ENCODE measurements at places on chromosomes 1 and 21.

- H3K27ac ChIP-seq: no peak overlapping the region
- no peak for DNase-seq
- H3K27me3 ChIP-seq: no peaks in the 10 kb centered on the region
- no peak overlapping the region for H3K4me3 ChIP-seq
- peaks cover 3% of the 10 kb centered on the region for H3K4me1 ChIP-seq
- peaks cover 16% of the 10 kb centered on the region for H3K36me3 ChIP-seq
Measured at GRCh38 chr1:33336580-33336979, 15.7 kb upstream of the A3GALT2 start.

- H3K4me1 ChIP-seq: peaks cover 15% of the 10 kb centered on the region
- no peak overlapping the region for H3K27ac ChIP-seq
- H3K4me3 ChIP-seq: no peak overlapping the region
- no peaks in the 10 kb centered on the region for H3K27me3 ChIP-seq
- H3K36me3 ChIP-seq: no peaks in the 10 kb centered on the region
- DNase-seq: no peak
Measured at GRCh38 chr1:89704014-89704413, 71.1 kb downstream of the LRRC8C start.

GRCh38 chr1:98048751-98049325, 128.0 kb upstream of the DPYD start:
- peaks cover 54% of the 10 kb centered on the region for H3K27me3 ChIP-seq
- H3K36me3 ChIP-seq: no peaks in the 10 kb centered on the region
- H3K4me3 ChIP-seq: no peak overlapping the region
- DNase-seq: no peak

DNA sequence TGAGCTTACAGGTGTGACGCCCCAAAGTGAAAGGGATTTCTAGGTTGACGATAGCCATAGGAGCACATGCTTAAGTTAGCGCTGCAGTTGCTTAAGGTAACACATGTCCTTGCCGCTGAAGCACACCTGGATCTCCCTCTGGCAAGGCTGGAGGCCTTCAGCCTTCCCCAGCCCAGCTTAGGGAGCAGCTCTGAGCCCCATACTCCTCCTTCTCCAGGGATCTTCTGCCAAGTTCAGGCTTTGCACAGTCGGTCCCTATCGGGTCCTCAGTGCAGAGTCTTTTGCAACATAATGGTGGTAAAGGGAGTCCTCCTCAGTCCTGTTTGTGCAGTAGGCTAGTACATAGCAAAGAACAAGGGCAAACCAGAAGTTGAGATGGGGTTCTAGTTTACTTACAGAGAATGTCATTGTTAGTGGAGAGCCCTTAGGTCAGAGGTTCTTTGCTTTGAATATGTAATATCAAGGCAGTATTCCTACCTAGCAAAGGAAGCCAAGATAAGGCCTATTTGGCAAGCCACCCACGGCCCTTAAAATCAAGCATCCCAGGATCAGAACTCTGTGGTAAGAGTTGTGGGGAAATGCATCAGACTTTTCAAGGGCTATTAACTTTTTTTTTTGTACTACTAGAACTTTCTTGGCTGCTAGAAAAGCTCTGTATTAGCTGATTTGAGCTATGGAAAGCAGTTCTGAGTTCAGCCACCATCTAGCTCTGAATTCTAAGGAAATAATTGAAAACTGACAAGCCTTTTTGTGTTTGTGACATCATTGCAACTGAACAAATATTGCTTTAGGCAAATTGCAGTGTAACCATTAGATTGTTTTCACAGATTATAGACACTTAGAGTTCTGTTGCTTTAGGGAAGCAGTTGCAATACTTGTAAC, 1.4 kb downstream of the EVA1C start:
- H3K27ac ChIP-seq: peak overlapping the region; percentile 57
- H3K4me1 ChIP-seq: peaks cover 30% of the 10 kb centered on the region
- H3K27me3 ChIP-seq: no peaks in the 10 kb centered on the region
- no peaks in the 10 kb centered on the region for H3K36me3 ChIP-seq
- no peak for DNase-seq
- H3K4me3 ChIP-seq: peak overlapping the region; percentile 52

- H3K4me1 ChIP-seq: no peaks in the 10 kb centered on the region
- peaks cover 2% of the 10 kb centered on the region for H3K27me3 ChIP-seq
- no peak for DNase-seq
Measured at GRCh38 chr1:64304823-64305222, 101.4 kb downstream of the UBE2U start.

DNA sequence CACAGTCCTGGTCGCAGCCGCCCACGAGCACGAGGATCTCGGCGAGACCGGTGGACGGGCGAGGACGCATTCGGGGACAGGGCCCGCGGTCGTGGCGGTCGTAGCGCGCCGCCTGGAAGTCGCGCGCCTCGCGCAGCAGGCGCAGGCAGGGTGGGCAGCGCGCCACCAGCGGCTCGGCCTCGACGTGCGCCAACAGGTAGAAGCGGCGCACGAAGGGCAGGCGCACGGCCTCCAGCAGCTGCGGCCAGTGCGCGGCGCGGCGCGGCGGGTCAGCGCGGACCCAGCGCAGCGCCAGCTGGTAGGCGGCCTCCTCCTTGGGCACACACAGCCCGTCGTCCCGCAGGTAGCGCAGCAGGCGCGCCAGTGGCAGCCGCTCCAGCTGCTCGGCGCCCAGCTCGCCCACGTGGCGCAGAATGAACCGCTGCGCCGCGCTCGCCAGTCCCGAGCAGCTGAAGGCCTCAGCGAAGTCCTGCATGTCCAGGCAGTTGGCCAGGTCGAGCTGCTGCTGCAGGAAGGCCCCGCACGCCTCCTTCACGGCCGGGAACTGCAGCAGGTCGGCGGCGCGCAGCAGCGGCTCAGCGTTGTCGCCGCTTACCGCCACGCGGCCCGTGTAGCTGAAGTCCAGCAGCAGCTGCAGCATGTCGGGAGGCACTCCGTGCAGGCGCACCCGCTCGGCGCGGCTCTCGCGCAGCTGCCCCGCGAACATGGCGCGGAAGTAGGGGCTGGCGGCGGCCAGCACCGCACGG, 573 bp downstream of the KLHL21 start:
- peak overlapping the region; percentile 79 for H3K4me3 ChIP-seq
- no peak for DNase-seq
- H3K4me1 ChIP-seq: peaks cover 17% of the 10 kb centered on the region
- H3K27ac ChIP-seq: peak overlapping the region; percentile 51

- no peaks in the 10 kb centered on the region for H3K36me3 ChIP-seq
- peaks cover 45% of the 10 kb centered on the region for H3K4me1 ChIP-seq
- H3K27me3 ChIP-seq: no peaks in the 10 kb centered on the region
- H3K27ac ChIP-seq: no peak overlapping the region
Measured at GRCh38 chr21:37398697-37399096, 32.1 kb downstream of the DYRK1A start.

GRCh38 chr1:53328009-53328461, at the start of gene LRP8:
LRP8 (minus strand) TSS chr1:53328070; CDS start chr1:53327912, 158 bp downstream.
- peak; percentile 79 for DNase-seq
- peak within 1 kb of the TSS; percentile 75 for H3K4me3 ChIP-seq
- no peaks in the 10 kb centered on the region for H3K27me3 ChIP-seq
- peaks cover 32% of the 10 kb centered on the region for H3K4me1 ChIP-seq

GRCh38 chr1:107874221-107874620, 90.8 kb downstream of the VAV3 start:
- no peak for DNase-seq
- H3K27me3 ChIP-seq: no peaks in the 10 kb centered on the region
- H3K4me1 ChIP-seq: no peaks in the 10 kb centered on the region

DNA sequence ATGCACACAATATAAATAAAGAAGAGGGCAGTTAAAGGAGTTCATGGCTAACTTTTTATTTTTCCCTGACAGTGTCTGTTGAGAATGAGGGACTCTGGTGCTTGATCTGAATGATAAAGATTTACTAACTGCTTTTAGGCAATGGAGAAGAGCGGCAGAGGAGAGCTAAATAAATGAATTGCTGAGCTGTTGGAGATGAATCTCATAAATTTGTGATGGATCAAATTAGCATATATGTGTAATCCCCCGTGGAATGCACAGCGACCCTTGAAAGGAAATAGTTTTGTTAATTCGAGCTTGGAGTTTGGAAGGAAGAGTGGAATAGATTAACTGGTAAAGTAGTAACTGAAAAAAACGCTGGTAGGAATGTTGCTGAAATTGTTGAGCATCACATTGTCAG, 40.2 kb downstream of the HMCN1 start:
- no peak overlapping the region for H3K4me3 ChIP-seq
- DNase-seq: no peak
- H3K4me1 ChIP-seq: no peaks in the 10 kb centered on the region
- no peaks in the 10 kb centered on the region for H3K36me3 ChIP-seq

GRCh38 chr21:35357041-35357780, 308.1 kb upstream of the RUNX1 start:
- no peaks in the 10 kb centered on the region for H3K4me1 ChIP-seq
- H3K4me3 ChIP-seq: no peak overlapping the region
- H3K36me3 ChIP-seq: no peaks in the 10 kb centered on the region
- no peaks in the 10 kb centered on the region for H3K27me3 ChIP-seq
- no peak for DNase-seq
- no peak overlapping the region for H3K27ac ChIP-seq

DNA sequence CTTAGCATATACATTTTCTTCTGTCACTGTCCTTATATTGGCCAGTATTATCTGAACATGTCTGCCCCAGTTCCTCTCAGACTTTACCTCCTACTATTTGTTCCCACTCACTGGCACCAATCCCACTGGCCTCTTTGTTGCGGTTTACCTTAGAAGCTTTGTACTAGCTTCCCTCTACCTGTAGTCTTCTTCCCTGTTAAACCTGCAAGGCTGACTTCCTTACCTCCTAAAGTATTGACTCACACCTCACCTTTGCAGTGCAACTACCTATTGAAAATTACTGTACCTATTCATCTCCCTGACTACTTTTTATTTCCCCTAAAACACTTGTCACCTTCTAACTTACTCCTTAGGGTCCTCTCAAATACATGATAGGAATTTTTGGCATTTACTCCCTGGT, 111.1 kb downstream of the CLEC20A start:
- no peaks in the 10 kb centered on the region for H3K36me3 ChIP-seq
- H3K4me1 ChIP-seq: no peaks in the 10 kb centered on the region
- no peak overlapping the region for H3K4me3 ChIP-seq
- DNase-seq: no peak

- H3K4me3 ChIP-seq: no peak overlapping the region
- H3K36me3 ChIP-seq: no peaks in the 10 kb centered on the region
- H3K4me1 ChIP-seq: no peaks in the 10 kb centered on the region
- no peaks in the 10 kb centered on the region for H3K27me3 ChIP-seq
- no peak overlapping the region for H3K27ac ChIP-seq
Measured at GRCh38 chr1:206872139-206872538, 6.7 kb downstream of the IL20 start.

DNA sequence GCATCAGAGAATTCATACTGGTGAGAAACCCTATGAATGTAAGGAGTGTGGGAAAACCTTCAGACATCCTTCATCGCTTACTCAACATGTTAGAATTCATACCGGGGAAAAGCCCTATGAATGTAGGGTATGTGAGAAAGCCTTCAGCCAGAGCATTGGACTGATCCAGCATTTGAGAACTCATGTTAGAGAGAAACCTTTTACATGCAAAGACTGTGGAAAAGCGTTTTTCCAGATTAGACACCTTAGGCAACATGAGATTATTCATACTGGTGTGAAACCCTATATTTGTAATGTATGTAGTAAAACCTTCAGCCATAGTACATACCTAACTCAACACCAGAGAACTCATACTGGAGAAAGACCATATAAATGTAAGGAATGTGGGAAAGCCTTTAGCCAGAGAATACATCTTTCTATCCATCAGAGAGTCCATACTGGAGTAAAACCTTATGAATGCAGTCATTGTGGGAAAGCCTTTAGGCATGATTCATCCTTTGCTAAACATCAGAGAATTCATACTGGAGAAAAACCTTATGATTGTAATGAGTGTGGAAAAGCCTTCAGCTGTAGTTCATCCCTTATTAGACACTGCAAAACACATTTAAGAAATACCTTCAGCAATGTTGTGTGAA, 12.8 kb downstream of the ZFP69B start:
- no peaks in the 10 kb centered on the region for H3K27me3 ChIP-seq
- H3K4me3 ChIP-seq: no peak overlapping the region
- no peaks in the 10 kb centered on the region for H3K4me1 ChIP-seq

- H3K4me3 ChIP-seq: no peak overlapping the region
- no peak overlapping the region for H3K27ac ChIP-seq
Measured at GRCh38 chr1:205230982-205231381, 3.2 kb downstream of the TMCC2 start.

DNA sequence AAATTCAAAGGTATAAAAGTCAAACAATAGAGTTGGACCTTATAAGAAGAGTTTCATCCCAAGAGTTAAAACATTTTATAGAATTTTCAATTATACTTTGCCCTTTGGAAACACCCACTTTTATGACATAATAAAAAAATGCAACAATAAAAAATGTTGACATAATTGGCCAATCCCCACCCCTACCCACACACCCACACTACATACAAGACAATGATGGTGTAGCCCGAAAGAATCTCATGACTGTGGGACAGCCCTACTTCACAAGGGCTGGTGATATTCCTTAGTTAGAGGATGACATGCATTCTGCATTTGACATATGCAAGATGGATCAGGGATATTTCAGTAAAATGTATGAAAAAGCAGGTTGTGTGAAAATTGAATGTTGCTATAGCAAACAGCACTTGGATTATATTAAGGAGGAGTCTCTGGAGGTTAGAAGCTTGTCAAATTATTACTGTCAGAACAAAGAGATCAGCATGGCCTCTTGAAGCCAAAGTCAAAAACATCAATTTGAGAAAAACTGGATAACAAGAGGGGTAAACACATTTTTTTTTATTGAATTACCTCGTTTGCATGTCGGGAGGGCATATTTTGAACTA, 133.0 kb upstream of the SAMSN1 start:
- no peaks in the 10 kb centered on the region for H3K36me3 ChIP-seq
- no peak for DNase-seq
- H3K27ac ChIP-seq: no peak overlapping the region
- H3K27me3 ChIP-seq: no peaks in the 10 kb centered on the region
- peaks cover 16% of the 10 kb centered on the region for H3K4me1 ChIP-seq

DNA sequence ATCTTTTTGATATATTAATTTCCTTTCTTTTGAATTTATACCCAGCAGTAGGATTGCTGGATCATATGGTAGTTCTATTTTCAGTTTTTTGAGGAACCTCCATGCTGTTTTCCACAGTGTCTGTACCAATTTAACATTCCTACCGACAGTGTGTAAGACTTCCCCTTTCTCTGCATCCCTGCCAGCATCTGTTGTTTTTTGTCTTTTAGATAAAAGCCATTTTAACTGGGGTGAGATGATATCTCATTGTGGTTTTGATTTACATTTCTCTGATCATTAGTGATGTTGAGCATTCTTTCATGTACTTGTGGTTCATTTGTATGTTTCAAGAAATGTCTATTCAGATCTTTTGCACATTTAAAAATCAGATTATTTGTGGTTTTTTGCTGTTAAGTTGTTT, 62.4 kb upstream of the STUM start:
- no peaks in the 10 kb centered on the region for H3K36me3 ChIP-seq
- peaks cover 5% of the 10 kb centered on the region for H3K4me1 ChIP-seq
- no peak overlapping the region for H3K27ac ChIP-seq
- no peak overlapping the region for H3K4me3 ChIP-seq

GRCh38 chr21:25859235-25859929, 124.6 kb downstream of the GABPA start:
- no peaks in the 10 kb centered on the region for H3K4me1 ChIP-seq
- H3K27me3 ChIP-seq: peaks cover 6% of the 10 kb centered on the region
- no peaks in the 10 kb centered on the region for H3K36me3 ChIP-seq
- H3K27ac ChIP-seq: no peak overlapping the region
- DNase-seq: no peak
- H3K4me3 ChIP-seq: no peak overlapping the region

- H3K27me3 ChIP-seq: no peaks in the 10 kb centered on the region
- no peak overlapping the region for H3K27ac ChIP-seq
- DNase-seq: no peak
- H3K36me3 ChIP-seq: no peaks in the 10 kb centered on the region
- H3K4me1 ChIP-seq: no peaks in the 10 kb centered on the region
Measured at GRCh38 chr1:169072945-169073725, 33.4 kb upstream of the ATP1B1 start.

- DNase-seq: no peak
- H3K4me3 ChIP-seq: no peak overlapping the region
- no peak overlapping the region for H3K27ac ChIP-seq
- no peaks in the 10 kb centered on the region for H3K36me3 ChIP-seq
- H3K27me3 ChIP-seq: no peaks in the 10 kb centered on the region
Measured at GRCh38 chr1:54461731-54462596, 55.8 kb upstream of the SSBP3 start.

All from T-cell (primary cell).